Large intestine (tissue), 12 donors: ENCODE measurements at places on chromosomes 6 and 20. TPM values are rescaled to one million over a fixed set of nuclear protein-coding genes. Genes with fewer than 3 reads are reported as not detected.

- DNase-seq: no peak
- peaks cover 13% of the 10 kb centered on the region for H3K27me3 ChIP-seq
- no peak overlapping the region for H3K4me3 ChIP-seq
- no peak overlapping the region for H3K27ac ChIP-seq
- H3K36me3 ChIP-seq: no peaks in the 10 kb centered on the region
These were observed 45.5 kb upstream of the GLP1R start for GRCh38 chr6:39003072-39003471.

The SLC17A3 gene
- polyA plus RNA-seq: 0.43 TPM

The LPA gene
- 0.06 TPM for polyA plus RNA-seq

- no peaks in the 10 kb centered on the region for H3K36me3 ChIP-seq
- DNase-seq: peak; percentile 60
- no peak overlapping the region for H3K4me3 ChIP-seq
- H3K27me3 ChIP-seq: no peaks in the 10 kb centered on the region
- no peak overlapping the region for H3K27ac ChIP-seq
- H3K4me1 ChIP-seq: no peaks in the 10 kb centered on the region
These were observed 99.6 kb downstream of the PREX1 start for GRCh38 chr20:48728042-48728825.

The BPIFB4 gene
- polyA plus RNA-seq: 0.12 TPM

DNA sequence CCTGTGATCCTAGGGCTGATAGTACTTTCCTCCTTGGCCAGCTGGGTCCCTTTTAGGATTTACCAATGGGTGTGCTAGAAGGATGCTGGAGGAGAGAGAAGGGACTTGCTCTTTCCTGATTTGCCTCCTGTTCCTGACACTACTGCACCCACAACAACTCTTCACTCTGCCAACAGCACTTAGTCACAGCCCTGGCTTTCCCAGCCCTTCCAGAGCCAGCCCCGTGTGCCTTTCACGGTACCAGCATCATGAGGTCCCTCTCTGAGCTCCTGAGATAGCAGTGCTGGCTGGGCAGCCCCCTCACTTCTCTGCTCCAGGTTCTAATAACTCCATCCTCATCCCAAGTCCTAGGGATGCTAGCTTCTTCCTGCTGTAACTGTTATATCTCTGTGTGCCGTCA lies 80.9 kb downstream of the DNAH8 start:
- H3K4me3 ChIP-seq: no peak overlapping the region
- H3K27ac ChIP-seq: no peak overlapping the region
- H3K27me3 ChIP-seq: no peaks in the 10 kb centered on the region
- peak; percentile 36 for DNase-seq

DNA sequence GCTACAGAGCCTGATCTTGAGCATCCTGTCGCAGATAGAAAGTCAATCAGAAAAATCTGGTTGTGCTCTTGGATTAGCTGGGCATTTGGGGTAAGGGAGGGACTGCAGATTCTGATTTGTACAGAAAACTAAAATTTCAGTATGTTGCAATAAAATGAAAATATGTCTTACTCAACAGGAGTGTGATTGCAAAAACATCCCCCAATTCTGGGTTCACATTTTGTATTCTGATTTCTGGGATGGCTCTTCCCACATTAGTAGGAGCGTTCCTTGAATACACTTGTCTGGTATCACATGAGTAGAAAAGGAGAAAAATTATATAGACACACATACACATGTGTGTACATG lies 40.5 kb downstream of the PANK2 start:
- no peaks in the 10 kb centered on the region for H3K27me3 ChIP-seq
- H3K27ac ChIP-seq: no peak overlapping the region
- H3K36me3 ChIP-seq: peaks cover 15% of the 10 kb centered on the region

DNA sequence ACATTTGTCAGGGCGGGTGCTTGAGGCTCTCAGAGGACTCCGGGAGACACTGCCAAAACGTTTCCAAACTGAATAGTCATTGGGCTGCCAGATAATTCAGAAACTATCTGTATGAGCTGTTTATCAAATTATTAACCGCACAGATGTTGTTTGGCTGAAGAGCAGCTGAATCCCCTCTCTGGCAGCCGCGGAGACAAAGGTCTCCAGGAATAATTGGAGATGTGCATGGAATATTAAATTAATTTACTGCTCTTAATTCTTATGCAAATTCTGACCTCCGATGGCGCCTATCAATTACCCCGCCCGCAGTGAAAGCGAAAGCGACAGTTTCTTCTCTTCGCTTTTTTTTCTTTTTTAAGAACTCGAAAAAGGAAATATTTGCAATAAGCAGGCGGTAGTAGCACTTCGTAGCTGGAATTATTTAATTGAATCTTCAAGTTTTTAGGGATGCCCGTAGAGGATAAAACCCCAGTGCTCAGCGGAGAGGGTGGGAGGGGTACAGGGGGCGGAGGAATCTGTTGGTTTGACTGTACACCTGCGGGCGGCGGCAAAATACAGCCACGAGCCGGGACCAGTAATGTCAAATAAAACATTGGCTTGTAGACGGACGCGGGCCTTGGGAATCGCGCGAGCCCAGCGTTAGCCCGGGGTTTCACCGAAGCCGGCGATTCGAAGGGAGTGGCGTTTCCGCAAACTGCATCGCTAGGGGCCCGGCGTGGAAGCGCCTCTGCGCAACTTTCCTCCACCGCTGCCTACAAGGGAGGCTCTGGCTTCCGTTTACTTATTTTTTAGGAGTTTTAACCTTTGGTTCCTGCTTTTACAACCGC lies 6.2 kb downstream of the LINC00237 start:
- DNase-seq: peak; percentile 28
- no peaks in the 10 kb centered on the region for H3K36me3 ChIP-seq
- H3K27ac ChIP-seq: no peak overlapping the region
- peak overlapping the region; percentile 10 for H3K4me3 ChIP-seq
- H3K4me1 ChIP-seq: peaks cover 25% of the 10 kb centered on the region
- H3K27me3 ChIP-seq: peaks cover 94% of the 10 kb centered on the region

- no peaks in the 10 kb centered on the region for H3K36me3 ChIP-seq
- H3K27me3 ChIP-seq: no peaks in the 10 kb centered on the region
- DNase-seq: no peak
- peaks cover 3% of the 10 kb centered on the region for H3K4me1 ChIP-seq
These were observed 53.9 kb downstream of the KIZ start for GRCh38 chr20:21179757-21180156.

The MYL9 gene
- polyA plus RNA-seq: 537 TPM

GRCh38 chr6:5050009-5050408 lies 35.1 kb upstream of the PPP1R3G start:
- H3K27me3 ChIP-seq: no peaks in the 10 kb centered on the region
- H3K27ac ChIP-seq: no peak overlapping the region
- H3K36me3 ChIP-seq: no peaks in the 10 kb centered on the region
- DNase-seq: no peak
- peaks cover 2% of the 10 kb centered on the region for H3K4me1 ChIP-seq

- no peaks in the 10 kb centered on the region for H3K4me1 ChIP-seq
- H3K36me3 ChIP-seq: no peaks in the 10 kb centered on the region
- H3K27ac ChIP-seq: no peak overlapping the region
- H3K27me3 ChIP-seq: no peaks in the 10 kb centered on the region
- no peak for DNase-seq
These were observed 11.0 kb downstream of the BPIFB6 start for GRCh38 chr20:33042430-33042829.

DNA sequence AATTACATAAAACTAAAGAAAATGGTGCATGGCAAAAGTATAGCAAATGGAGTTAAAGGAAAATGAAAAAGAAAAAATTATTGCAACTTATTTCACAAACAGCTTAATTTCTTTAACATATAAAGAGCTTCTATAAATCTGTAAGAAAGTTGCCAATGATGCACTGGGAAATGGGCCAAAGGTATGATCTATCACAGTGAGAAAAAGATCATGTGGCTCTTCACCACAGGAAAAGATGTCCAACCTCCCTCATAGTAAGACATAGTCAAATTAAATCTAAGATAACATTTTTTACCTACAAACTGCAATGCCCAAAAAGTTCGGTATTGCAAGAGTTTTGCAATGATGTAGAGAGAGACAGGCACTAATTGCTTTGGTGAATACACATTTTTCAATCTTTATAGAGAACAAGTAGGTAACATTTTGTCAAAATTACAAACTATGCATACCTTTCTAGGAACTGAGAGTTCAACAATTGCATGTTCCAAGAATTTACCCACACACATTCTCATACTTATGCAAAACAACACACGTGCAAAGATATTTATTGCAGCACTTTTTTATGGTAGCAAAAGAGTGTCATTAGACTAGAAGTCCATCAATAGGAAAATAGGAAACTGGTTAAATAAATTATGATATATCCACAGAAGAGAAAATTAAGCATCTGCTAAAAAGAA lies 372.6 kb downstream of the QKI start:
- DNase-seq: no peak
- H3K27ac ChIP-seq: no peak overlapping the region
- no peaks in the 10 kb centered on the region for H3K27me3 ChIP-seq
- no peak overlapping the region for H3K4me3 ChIP-seq
- H3K36me3 ChIP-seq: no peaks in the 10 kb centered on the region
- H3K4me1 ChIP-seq: no peaks in the 10 kb centered on the region
